ENCODE measurements at places on chromosomes 5 and 9.

GRCh38 chr5:128494516-128494915, 43.5 kb downstream of the FBN2 start:
- no peak for DNase-seq

- no peak for DNase-seq
Measured at GRCh38 chr5:123856766-123857165, 344.8 kb downstream of the CSNK1G3 start.

GRCh38 chr5:116075191-116075831, 9.5 kb upstream of the COMMD10 start:
- no peak for DNase-seq

DNA sequence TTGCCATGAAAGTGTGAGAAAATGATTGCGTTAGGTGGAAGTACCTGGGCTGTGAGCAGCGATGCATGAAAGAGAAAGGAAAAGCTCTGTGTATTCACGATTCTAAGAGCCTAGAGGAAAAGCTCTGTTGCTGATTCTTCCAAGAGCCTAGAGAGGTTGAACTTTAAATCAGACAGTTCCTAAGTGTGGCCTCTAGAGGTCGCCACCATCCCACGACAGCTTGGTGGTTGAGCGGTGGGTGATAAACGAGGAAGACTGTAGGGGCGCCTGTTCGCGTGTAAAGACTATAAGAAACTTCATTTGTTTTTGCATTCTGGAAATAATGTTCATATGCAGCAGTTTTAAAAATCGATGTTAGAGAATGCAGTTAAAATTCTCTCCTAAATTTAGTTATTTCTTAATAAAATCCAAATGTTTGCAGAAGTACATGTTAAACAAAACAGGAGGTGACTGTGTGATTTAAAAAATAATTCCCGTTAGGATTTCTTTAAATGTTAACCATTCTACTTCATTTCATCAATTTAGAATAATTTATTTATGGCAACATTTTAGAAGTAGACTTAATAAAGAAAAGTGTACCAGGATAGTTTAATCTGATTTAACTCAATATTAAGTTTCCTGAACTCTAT, 107.7 kb downstream of the TENT4A start:
- peak; percentile 27 for DNase-seq

- DNase-seq: no peak
Measured at GRCh38 chr5:135999406-136000139, 29.2 kb upstream of the TGFBI start.

DNA sequence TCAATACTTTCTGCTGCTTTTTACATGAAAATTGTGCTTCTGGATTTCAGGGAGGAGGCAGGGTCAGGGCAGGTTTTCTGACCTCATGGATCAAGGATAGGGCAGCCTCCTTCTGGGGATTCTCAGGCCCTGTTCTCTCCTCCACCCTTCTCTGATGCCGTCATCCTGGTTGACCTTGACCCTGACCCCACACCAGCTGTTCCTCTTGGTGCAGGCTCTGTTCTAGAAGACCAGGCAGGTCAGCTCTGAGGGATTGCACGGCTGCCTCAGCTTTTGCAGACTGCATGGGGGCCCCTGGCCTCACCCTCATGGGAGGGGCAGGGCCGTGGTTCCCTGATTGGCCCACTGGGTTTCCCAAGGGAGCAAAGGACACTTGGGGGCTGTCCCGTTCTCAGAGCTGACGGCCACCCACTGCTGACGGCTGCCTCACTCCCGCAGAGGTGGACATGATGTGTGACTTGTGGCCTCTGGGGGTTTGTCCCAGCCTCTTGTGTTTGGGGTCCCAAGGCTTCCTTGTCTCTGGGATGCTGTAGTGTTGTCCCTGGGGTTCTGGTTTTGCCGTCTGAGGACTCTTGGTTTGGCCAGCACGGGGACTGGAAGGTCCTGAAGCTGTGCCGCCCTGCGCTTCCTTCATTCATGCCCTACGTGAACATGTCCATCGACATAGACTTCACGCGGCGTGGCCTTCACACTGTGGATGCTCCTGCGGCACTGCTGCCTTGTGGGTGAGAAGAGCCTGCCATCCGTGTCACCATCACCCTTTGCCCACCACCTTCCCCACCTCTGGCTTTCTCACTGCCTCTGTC, 34.5 kb downstream of the CEP72 start:
- DNase-seq: no peak
